DMS79 treated with DMSO at 0.1 percent for 48 hours (cell line): ENCODE measurements at places on chromosomes 7 and 10.

- DNase-seq: no peak
These were observed 39.8 kb upstream of the LANCL2 start for GRCh38 chr7:55325371-55325792.

- DNase-seq: peak; percentile 5
These were observed 1.8 kb downstream of the LFNG start for GRCh38 chr7:2521341-2521745.

- peak; percentile 11 for DNase-seq
These were observed 34.5 kb downstream of the CLEC2L start for GRCh38 chr7:139557857-139558581.

DNA sequence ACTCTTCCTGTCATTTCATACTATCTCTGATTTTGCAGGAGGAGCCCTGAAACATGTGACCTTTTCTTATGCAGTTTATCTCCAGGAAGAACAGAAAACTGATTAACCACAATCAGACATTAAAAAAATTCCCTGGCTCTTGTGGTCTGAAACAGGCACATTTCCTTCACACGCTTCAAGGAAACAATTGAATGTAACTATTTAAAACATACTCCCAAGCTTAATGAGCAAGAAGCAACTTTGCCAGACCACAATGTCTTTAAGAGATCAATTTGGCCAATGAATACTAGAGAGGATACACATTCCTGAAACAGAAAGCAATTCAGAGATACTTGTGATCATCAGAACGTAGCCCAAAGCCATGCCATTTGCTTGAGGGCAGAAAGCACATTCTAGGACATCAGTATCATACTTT lies 65.8 kb downstream of the PIP4K2A start:
- DNase-seq: peak; percentile 34

- DNase-seq: peak; percentile 4
These were observed 713 bp downstream of the LZTS2 start for GRCh38 chr10:101000127-101000914.

- no peak for DNase-seq
These were observed 18.0 kb downstream of the GRID1 start for GRCh38 chr10:86348321-86349210.
